T follicular helper cell (primary cell): ENCODE measurements at places on chromosomes 11 and 22.

GRCh38 chr11:28535677-28536076 is 427.5 kb downstream of the METTL15 start:
- DNase-seq, result no peak

GRCh38 chr11:72470386-72470785 is 36.1 kb upstream of the CLPB start:
- no peak for DNase-seq

GRCh38 chr11:114440121-114440860 is 1.0 kb downstream of the REXO2 start:
- no peak for DNase-seq

DNA sequence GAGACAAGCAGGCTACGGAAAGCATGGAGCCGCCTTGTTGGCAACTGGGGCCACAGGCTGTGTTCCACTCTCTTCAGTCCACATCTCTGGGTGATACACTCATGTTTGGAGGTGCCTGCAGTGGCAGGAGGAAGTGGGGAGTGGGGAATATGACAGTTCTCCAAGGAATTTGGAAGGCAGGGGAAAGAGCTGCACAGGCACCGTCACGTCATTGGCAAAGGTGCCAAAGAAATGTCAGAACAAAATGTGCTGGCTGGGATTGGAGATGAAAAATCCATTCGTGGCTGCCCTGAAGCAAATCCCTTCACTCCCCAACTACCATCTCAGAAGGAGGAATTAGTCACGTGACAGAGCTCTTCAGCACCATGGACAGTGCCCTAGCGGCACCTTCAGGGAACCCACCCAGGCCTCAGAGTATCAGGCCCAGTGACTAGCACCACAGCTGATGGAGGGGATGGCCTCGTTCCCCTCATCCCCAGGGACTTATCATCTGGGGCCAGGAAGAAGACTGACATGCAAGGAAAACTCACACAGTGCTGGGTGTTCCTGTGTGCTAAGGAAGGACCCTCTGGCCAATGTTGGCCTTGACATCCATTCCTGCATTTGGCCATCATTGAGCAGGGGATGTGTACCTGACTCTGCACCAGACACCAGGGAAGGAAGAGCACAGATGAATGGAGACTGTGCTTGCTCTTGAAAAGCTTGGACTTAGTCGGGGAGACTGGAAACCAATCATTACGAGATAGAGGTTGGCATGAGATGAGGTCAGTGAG is 48.5 kb upstream of the PRDM11 start:
- DNase-seq, result no peak

DNA sequence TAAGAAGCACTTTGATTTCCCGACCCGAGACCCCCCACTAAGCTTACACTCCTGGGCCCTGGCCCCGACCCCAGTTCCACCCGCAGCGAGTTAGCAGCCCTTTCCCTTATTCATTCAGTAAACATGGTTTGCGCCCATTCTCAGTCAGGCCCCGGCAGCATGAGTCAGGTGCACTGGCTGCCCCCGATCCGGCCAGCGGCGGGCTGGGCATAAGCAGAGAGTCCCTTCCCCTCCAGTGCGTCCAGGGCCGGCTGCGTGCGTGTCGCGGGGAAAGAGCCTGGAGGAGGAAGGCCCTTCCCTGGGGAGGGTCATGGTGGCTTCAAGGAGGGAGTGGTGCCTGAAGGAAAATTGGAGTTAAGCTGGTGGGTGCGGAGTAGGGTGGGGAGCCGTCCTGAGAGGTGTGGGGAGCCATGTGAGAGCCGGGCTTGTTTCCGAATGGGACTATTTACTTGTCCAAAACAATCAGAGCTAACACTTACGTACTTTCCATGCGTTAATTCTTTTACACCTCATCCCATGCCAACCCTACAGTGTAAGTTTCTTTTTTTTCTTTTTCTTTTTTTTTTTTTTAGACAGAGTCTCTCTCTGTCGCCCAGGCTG is 657 bp downstream of the IGHMBP2 start:
- DNase-seq, result no peak

DNA sequence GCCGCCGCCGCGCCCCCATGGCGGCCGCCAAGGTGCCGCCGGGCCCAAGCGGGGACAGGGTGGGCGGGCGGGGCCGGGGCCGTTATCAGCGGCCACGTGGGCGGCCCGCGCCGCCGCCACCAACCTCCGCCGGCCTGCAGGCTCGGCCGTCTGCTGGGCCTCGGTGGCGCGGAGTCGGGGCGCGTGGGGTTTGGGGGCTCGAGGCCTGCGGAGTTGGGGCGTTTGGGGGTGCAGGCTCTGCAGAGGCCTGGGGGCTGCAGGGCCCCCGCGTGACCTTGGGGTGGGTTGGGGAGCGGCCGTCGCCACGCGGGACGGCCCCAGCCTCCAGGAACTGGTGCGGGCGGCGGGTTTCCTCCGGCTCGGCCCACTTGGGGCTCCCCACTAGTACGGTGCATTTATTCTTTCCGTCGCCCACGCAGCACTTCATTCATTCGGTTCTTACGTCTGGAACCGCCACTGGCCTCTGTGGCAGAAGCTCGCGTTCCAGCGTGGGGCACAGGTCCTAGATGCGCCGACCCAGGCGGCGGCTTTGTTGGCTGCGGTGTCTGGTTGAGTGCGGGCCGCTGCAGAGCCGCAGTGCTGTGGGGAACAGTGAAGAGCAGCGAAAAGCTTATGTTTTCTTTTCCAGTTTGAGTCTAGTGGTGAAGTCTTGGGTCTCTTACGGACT is 740 bp upstream of the TRMT2A start:
- no peak for DNase-seq

GRCh38 chr22:28864878-28865596 is 18.3 kb upstream of the ZNRF3 start:
- no peak for DNase-seq

DNA sequence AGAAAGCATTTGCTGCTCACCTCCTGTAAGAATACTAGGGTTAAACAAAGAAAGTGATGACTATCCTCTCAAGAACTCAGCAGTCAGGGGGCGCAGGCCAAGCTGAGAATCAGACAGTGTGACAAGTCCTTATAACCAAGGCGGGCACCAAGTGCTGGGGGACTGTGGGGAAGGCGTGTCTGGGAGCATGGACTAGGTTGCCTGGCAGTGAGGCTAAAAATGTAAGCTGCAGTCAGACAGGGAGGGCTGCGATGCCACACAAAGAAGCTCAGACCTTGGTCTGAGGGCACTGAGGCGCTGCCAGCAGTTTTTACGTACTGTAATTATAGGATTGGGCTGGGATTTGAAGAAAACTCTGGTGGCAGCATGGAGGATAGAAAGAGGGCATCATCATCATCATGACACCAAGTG is 73.7 kb downstream of the FLI1 start:
- DNase-seq, result no peak

DNA sequence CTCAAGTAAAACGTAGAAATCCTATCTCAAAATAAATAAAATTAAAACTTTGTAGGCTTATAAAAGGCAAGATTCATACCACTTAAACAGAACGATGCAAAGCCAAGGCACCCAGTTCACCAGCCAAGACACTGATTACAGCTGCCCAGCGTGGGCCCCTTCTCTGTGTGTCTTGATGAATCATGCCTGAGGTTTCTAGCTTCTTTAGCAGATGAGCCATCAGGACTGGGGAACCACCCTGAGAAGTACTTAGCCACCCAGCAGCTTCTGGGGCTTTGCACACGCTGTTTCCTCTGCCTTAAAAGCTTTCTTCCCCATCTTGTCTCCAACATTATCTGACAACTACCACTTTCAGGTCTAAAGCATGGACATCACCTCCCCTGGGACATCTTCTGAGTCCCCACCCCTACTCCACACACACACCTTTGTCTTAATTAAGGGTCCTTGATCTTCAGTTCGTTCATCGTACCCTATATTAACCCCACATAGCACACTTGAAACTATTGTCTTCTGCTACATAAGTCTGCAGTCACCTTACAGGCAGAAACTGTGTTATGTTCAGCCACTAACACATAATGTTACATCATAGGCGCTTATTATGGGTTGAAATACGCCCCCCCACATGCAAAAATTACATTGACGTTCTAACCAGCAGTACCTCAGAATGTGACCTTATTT is 8.7 kb upstream of the LAYN start:
- DNase-seq, result no peak

DNA sequence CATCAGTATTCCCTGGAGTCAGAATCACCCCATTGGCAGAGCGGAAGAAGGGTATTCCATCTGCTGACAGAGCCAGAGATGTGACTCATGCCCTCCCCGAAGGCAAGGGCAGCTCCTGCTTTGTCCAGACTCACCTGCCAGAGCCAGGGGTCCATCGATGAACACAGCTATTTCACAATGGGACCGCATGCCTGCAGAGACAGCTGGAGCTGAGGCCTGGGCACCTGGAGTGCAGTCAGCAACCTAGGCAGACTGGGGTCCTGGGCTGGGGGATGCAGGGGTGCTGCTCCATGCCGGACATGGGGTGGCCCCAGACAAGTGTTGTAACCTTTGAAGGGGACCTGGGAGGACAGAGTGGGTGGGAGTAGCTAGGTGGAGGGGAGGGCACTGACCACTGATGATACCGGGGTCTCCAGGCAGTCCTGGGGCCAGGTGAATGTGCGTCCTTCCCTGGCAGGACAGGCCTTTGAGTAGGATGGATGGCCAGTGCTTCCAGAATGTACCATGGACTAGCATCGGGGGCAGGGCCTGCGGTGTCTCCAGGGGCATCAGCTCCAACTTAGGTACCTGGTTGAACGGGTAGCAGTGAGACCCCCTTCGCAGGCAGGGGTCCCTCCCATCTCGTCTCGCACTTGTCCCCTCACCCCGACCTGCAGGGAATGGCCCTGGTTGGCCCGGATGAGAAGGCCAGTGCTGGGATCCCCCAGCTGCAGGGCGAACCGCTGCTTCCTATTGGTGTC is 1.7 kb downstream of the TRPT1 start:
- DNase-seq, result no peak

DNA sequence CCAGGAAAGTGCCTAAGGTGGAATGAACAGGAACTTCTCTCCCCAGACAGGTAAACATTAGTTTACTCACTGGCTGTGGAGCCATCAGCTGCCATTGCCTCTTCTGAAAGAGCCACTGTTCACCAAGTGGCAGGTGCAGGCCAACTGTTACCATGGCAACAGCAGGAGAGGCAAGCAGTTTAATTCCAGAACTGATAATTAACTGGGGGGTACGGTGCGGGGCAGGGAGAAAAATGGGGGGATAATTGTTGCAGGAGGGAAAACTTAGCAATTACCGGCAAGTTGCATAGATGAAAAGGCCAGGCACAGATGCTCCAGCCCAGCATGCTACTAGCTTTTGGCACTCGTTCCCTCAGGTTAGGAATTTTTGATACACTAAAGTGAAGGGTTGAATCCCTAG is 85.1 kb downstream of the TRIM44 start:
- no peak for DNase-seq

DNA sequence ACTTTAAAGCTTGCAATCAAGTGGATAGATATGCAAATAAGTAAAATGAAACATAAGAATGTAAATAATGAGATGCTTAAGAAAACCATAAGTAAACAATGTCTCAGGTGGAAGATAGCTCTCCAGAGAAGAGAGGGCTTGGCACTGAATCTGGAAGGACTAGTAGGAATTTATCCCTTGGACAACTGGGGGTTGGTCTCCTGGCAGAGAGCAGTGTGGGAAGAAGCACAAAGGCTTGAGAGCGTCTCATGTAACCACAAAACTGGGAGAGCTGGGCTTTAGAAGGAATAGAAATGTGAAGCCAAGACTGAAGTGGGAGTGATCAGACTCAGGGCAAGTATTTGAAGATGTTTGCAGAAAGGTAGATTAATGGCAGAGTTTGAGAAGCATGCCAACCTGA is 31.3 kb downstream of the CARD18 start:
- DNase-seq, result no peak

DNA sequence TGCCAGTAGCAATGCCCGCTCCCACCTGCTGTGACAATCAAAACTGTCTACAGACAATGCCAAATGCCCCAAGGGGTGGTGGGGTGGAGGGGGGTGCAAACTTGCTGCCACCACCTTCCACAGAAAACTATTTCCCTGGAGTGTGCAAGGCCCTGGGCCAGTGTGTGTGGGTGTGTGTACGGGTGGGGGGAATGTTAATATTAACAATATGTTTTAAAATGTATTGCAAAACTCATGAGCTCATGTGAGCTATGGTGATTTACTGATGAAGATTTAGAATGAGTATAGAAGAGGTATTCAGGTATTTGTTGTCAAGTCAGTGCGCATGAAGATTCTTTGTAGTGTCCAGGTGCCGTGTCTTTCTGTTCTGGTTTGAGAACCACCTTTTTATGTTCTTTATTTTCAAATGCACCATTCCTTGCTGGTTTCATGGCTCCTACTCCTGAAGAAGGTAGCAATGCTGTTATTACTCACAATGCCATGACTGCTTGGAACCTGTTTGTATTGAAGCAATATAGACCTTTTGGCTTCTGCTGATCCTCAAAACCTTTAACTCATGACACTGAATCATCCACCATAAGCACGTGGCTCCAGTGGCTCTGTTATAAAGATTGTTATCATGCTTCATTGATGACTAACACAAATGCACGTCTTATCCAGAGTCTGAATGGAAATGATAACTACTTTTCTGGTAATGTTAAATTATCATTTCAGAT is 29.9 kb upstream of the AQP11 start:
- no peak for DNase-seq

DNA sequence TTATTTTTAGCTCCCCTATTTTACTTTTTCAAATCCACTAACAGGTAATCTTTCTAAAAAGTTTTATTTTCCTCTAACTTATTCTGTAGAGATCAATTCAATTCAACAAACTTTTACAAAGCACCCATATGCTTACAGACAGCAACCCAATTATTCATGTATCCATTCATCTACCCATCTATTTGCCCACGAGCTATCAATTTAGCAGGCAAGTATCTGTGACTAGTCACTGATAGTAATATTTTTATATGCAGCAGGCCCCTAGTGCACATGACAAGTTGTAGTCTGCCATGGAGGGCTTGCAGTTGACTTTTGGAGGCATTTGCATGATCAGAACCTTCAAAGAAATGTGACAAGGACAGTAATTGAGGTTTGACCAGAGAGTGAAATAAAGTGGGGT is 753.2 kb upstream of the TENM4 start:
- no peak for DNase-seq

DNA sequence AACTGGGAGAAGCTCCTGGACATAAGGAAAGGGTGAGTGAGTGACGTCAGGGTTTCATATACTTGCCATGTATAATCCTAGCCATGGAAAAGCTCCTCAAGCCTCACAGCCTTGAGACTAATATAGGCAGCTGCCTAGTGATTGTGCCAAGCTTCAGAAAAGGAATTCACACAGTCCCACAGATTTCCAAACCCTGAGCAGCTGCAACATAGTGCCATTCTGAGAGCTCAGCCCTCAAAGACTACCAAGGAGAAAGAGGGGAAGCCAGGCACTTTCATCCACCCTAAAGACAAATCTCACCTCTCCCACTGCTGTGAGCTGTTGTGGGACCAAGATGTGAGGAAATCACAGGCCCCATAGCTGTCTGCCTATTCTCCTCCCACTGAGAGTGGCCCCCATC is 707.9 kb upstream of the ANO5 start:
- no peak for DNase-seq
